CD4-positive, alpha-beta T cell treated with Interleukin-4 for 4 hours (primary cell): ENCODE measurements at places on chromosomes 2 and 18.

GRCh38 chr18:58362829-58363271 lies 266.0 kb downstream of the ALPK2 start:
- DNase-seq: no peak

DNA sequence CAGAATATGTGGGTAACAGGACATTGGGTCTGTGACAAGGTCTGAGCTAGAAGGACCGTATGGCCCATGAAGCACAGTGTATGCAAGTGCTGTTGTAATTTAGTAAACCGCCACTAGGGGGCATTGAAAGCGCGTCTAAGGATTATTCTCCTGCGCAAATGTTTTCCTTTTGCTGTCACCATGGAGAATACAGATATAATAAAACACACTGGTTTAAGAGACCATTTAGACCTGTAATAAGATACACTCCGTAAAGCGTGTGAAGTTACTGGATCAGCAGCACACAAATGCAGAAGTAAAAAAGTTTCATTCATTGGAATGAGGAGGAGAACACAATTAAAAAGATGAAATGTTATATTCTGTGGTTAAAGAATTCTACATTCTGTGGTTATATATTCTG lies 272.4 kb downstream of the AGAP1 start:
- DNase-seq: peak; percentile 56

- no peak for DNase-seq
These were observed 123.9 kb downstream of the MGAT5 start for GRCh38 chr2:134377730-134378129.

DNA sequence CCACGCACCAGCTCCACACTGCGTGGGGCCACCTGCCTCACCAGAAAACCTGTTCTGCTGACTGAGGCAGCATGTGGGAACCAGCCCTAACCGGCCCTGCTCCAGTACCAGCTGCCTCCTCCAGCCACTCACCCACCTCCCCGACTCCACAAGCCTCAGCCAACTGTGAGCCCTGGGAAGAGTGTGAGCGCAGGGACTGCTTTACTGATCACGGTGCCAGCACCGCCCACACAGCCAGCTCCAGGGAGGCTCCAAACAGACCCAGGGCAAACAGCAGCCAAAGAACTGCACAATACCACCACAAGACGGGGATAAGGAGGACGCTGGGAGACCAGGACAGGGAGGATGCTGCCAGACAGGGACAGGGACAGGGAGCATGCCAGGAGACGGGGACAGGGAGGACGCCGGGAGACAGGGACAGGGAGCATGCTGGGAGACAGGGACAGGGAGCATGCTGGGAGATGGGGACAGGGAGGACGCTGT lies 28.4 kb downstream of the EIPR1 start:
- DNase-seq: no peak

DNA sequence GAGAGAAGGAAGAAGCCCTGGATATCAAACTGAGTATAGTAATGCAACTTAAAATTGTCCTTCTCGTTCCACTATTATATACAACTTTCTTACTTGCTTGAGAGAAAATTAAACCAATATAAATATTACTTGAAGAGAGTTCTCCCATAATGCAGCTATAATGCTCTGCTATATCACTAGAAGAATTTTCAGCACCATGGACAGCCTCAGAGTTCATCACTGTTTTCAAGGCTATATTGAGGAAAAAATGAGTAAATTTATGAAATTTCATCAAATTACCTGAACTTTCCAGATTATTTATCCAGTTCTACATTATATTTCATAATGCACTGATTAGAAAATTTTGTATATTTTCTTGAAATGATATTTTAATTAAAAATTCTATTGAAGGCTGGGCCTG lies 1053.5 kb upstream of the FAM98A start:
- no peak for DNase-seq

GRCh38 chr2:109372171-109372568 lies 241.6 kb downstream of the SEPTIN10 start:
- no peak for DNase-seq

GRCh38 chr2:65377556-65378192 lies 54.7 kb downstream of the SPRED2 start:
- no peak for DNase-seq

- no peak for DNase-seq
These were observed 128.5 kb downstream of the KCNE4 start for GRCh38 chr2:223180463-223180862.

DNA sequence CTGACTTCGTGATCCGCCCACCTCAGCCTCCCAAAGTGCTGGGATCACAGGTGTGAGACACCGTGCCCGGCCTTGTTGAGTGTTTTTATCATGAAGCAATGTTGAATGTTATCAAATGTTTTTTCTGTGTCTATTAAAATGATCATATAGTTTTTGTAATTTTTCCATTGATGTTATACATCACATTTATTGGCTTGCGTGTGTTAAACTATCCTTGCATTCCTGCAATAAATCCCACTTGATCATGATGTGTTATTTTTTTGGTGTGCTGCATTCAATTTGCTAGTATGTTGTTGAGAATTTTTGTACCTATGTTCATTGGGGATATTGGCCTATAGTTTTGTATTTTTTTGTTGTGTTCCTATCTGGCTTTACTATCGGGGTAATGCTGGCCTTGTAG lies 113.1 kb upstream of the PARD3B start:
- no peak for DNase-seq

DNA sequence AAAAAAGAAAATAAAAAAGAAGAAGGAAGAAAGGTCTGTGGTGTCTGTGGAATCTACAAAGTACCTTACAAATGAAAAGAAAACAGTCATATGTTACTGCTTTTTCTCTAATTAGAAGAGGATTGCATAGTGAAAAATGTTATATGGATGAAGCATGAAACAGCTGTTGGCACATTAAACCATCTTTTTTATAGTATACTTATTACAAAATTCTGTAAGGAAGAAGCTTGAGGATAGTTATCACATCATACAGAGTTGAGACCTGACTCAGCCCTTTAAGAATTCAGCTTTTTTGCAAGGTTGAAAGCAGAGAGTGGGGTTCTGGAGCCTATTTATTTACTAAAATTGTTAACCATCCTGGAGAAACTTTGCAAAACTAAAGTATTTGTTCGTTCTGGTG lies 222.7 kb downstream of the PHLPP1 start:
- no peak for DNase-seq

- DNase-seq: peak; percentile 24
These were observed 829 bp downstream of the ACVR1C start for GRCh38 chr2:157627594-157628476.

DNA sequence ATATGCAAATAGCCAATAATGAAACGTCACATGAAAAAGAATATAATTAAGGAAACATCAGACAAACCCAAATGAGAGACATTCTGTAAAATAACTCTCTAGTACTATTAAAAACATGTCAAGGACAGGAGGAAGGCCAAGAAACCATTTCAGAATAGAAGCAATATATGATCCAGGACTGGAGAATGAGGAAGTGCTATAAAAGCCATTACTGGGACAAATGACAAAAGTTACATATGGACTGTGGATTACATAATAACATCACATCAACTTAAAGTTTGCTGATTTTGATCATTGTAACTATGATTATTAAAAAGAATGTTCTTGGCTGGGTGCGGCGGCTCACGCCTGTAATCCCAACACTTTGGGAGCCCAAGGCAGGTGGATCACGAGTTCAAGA lies 81.3 kb downstream of the CRACDL start:
- no peak for DNase-seq

GRCh38 chr2:133940134-133940533 lies 313.7 kb upstream of the MGAT5 start:
- DNase-seq: no peak

- DNase-seq: no peak
These were observed at the start of gene ACADL for GRCh38 chr2:210224941-210225672. TSS of gene ACADL (minus strand) at chr2:210225447. CDS start at chr2:210225263, 184 bp downstream.

DNA sequence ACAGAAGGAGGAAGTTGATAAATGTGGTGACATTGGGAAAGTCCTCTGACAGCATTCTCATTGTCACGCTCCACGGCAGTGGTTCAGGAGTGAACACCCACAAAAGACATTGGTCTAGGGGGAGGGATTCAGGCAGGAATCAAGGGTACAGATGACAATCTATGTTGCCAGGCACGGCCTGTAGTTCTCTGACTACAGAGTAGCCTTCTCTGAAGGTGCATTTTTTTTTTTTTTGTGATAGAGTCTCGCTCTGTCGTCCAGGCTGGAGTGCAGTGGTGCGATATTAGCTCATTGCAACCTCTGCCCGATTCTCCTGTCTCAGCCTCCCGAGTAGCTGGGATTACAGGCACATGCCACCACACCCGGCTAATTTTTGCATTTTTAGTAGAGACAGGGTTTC lies 7.4 kb upstream of the MOB1A start:
- DNase-seq: peak; percentile 56

DNA sequence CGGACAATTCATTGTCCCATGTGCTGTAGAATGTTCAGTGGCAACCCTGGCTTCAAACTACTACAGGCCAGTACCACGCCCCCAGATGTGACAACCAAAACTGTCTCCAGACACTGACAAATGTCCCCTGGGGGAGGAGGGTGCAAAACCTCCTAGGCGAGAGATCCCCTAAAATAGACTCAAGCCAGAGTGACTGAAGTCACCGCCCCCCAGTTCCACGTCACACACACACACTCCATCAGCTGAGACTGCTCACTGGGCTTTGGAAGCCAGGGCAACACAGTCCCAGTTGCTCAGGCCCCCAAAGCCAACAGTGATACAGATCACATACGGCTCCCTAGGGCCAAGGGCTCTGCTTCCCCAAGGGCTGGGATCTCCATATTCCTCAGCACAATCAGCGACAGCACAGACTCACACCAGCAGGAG lies 19.1 kb downstream of the HDAC4 start:
- DNase-seq: no peak

GRCh38 chr2:98036349-98037000 lies 40.7 kb upstream of the TMEM131 start:
- no peak for DNase-seq

DNA sequence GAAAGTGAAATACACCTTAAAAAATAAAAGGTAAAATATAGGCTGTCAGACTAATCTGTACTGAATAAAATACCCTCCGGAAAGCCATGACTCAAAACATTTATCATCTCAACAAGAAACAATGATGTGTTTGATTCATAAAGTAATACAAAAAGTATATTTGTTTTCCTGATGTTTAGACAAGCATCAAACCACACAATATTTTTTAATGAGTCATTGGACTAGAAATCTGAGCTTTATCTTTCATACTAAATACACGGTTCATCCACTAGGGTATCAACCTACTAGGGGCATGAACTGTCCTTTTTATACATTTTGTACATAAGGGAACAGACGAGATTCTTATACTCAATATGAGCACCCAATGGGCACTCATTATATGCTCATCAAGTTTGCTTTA lies 31.3 kb downstream of the CD226 start:
- DNase-seq: peak; percentile 46

DNA sequence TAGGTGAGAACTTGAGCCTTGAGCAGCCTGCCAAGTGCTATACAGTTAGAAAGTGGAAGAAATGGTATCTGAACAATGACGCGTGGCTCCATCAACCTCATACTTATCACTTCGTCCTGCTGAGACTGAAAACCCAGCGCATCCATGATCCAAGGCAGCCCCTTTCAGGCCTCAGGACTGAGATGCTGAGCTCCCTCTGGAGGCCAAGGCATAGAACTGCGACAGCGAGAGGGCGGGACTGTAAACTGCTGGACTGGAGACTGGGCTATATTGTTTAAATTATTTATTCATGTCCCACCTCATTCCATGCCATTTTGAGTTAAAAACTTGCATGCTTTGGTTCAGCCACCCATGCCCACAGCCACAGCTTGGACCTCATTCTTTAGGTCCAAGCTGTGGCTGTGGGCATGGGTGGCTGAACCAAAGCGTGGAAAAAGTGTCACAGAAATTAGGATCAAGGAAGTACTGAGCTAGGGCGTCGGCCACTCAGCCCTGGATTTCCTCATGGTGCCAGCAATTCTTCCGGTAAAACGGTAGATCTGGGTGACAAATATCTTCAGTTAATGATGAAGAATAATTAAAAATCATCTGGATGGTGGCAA lies 195.5 kb downstream of the L3MBTL4 start:
- DNase-seq: no peak

- DNase-seq: no peak
These were observed 812.4 kb upstream of the ZEB2 start for GRCh38 chr2:145332210-145332898.

- no peak for DNase-seq
These were observed 304.3 kb upstream of the EPAS1 start for GRCh38 chr2:45992741-45993475.

GRCh38 chr2:226130192-226130591 lies 669.4 kb downstream of the IRS1 start:
- no peak for DNase-seq

DNA sequence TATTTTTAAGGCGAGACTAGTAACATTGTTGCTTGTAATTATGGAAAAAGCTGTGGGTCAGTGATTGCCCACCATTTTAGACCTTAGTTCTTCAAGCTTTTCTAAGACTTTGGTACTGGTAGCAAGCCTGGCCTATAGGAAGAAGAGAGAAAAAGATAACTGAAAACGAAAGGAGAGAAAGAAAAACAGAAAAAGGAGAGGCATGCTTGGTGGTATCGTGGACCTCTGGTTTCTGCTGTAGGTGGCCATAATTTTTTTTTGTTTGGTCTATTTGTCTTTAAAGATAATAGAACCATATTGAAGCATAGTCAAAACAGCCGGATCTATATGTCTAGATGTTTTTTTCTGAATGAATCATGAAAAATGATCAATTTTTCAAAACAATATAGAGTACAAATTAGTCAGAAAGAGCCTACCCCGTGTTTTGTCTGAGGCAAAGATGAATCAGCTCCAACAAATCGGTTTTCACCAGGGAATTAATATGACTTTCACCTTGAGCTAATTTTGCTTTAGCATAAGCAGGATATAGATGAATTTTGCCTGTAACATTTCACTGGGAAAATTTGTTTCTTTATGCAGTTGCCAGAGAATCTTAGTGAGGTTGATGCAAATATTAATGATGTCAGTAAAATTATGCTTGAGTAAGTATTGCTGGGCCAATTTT lies 45.7 kb downstream of the CCDC85A start:
- no peak for DNase-seq

GRCh38 chr2:33476131-33476792 lies at the start of gene RASGRP3:
TSS of gene RASGRP3 (plus strand) at chr2:33476649. CDS start at chr2:33515137, 38,488 bp downstream.
- DNase-seq: peak; percentile 74

DNA sequence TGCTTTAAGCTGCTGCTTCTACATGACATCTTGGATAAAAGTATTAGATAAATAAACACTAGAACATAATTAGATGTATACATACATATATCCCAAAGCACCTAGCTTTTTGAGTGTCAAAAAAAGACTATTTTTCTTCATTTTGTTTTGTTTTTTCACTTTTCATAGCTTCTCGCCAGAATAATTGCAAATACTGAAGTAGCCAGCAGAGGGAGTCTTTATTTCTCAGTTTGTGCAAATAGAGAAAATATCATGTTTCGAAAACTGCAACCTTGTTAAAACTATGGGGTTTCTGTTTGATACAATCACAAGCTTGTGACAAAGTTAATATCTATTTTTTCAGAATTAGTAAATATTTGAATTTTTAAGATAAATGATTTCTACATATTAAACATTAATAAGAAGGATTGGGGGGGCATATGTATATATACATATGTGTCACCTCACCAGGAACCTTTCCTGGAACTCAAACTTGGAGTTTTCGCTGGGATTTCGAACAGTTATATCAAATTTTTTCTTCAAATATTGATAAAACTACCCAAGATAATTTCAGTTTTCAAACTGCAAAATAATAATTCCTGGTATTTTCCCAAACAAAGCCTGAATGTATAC lies 61.0 kb downstream of the GRB14 start:
- no peak for DNase-seq
